ENCODE measurements at places on chromosomes 7 and 10.

- H3K27ac ChIP-seq: no peak overlapping the region
- H3K27me3 ChIP-seq: no peaks in the 10 kb centered on the region
- H3K36me3 ChIP-seq: peaks cover 27% of the 10 kb centered on the region
- H3K4me1 ChIP-seq: no peaks in the 10 kb centered on the region
- no peak for DNase-seq
Measured at GRCh38 chr10:126997801-126998590, 92.8 kb downstream of the DOCK1 start.

DNA sequence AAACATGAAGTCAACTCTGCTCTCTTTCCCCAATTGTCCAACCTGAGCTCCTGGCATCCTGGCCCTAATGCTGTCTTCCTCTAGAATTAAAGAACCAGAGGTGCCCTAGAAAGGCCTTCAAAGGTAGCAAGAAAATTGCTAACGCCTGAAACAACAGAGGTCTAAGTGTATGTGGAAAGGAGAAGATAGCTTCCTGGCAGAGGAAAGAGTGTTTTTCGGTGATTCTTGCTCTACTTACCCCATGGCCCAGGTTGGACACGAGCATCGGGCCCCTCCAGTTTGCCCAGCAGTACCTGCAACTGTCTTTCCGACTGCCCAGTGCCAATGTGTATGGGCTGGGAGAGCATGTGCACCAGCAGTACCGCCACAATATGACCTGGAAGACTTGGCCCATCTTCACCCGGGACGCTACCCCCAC is 22.2 kb downstream of the MGAM2 start:
- no peak for DNase-seq
- no peaks in the 10 kb centered on the region for H3K4me1 ChIP-seq
- H3K27me3 ChIP-seq: no peaks in the 10 kb centered on the region
- H3K36me3 ChIP-seq: no peaks in the 10 kb centered on the region

DNA sequence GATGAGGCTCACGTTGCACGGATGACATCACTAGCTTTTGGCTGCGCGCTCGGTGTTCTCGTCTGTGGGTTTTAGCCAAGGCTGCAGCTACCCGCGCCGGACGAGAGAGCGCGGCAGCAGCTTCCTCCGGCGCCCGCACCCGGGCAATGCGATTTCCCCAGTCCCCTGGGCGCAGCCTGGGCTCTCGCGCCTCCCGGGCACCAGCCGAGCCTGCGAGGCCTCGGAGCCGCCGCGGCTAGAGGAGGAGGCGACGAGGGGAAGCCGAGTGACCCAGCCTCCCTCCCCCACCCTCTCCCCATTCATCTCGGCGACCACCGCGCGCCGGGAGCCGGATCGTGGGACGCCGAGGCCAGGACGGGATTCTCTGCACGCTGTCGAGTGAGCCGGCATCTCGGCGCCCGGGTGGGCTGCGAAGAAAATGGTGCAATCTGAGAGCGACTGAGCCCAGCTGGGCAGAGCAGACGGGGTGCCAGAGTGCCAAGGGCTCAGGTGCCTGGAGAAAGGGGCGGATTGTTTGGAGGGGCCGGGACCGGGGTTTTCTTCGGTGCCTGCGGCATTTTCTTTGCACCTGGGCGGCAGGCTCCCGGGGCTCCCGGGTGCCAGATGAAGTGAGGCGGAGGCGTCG is 1.2 kb upstream of the TMEM178B start:
- DNase-seq: no peak
- peaks cover 36% of the 10 kb centered on the region for H3K4me1 ChIP-seq
- peaks cover 5% of the 10 kb centered on the region for H3K27me3 ChIP-seq
- no peak overlapping the region for H3K27ac ChIP-seq
- no peaks in the 10 kb centered on the region for H3K36me3 ChIP-seq
- peak overlapping the region; percentile 67 for H3K4me3 ChIP-seq

- no peak overlapping the region for H3K27ac ChIP-seq
- no peak for DNase-seq
- H3K4me3 ChIP-seq: no peak overlapping the region
- no peaks in the 10 kb centered on the region for H3K36me3 ChIP-seq
Measured at GRCh38 chr7:149317986-149318672, 56.1 kb downstream of the ZNF783 start.

DNA sequence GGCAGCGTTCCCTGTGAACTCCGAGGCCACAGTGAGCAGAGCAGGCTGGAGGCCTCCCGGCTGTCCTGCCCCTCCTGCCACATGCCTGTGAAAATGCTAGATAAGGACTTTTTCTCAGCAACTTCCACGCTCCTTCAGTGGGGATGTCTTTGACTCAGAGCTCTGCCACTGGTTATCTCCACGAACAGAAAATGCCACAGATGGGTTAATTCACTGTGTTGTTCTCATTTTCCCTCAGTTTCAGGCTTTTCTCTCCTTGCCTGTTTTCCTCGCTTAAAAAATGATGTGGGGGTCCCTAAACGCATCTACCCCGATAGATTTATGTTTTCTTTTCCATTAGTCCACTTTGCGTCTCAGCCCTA is 51.3 kb downstream of the IKZF1 start:
- no peak overlapping the region for H3K4me3 ChIP-seq
- H3K36me3 ChIP-seq: no peaks in the 10 kb centered on the region
- H3K4me1 ChIP-seq: no peaks in the 10 kb centered on the region
- no peaks in the 10 kb centered on the region for H3K27me3 ChIP-seq

- peaks cover 13% of the 10 kb centered on the region for H3K4me1 ChIP-seq
- no peaks in the 10 kb centered on the region for H3K27me3 ChIP-seq
- H3K36me3 ChIP-seq: no peaks in the 10 kb centered on the region
Measured at GRCh38 chr7:100483090-100483721, 521 bp upstream of the NYAP1 start.

GRCh38 chr10:22784668-22785067 is 70.3 kb upstream of the PIP4K2A start:
- H3K27me3 ChIP-seq: no peaks in the 10 kb centered on the region
- H3K27ac ChIP-seq: no peak overlapping the region
- no peak overlapping the region for H3K4me3 ChIP-seq
- no peaks in the 10 kb centered on the region for H3K36me3 ChIP-seq
- H3K4me1 ChIP-seq: no peaks in the 10 kb centered on the region

DNA sequence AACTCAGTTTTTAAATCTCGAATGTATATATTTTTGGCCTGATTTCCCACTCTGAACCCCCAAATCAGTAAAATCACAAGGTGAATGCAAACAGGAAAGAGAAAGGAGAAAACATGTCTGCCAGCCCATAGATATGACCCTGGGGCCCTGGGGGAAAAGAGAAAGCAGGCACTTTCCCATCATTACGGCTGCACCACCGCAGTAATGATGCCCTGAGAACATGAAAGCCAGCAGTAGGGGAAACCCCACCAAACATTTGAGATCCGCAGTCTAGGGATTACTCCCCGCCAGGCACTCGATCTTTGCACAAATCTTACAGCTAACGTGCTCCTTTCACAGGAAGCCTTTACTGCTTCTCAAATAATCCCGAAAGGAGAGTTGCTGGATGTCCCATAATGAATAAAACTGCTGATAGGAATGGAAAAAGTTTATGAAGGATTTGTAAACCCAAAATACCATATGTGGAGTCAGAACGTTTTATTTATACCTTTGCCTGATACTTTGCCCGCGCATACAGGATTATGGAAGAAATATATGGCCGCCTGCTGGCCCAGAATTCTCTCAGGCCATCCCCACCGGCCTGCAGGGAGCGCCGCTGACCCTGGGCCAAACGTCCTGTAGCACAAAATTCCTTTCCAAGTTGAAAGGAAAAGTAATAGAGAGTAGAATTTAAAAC is 180.0 kb upstream of the INHBA start:
- no peak overlapping the region for H3K27ac ChIP-seq
- H3K4me1 ChIP-seq: peaks cover 10% of the 10 kb centered on the region
- no peak for DNase-seq
- H3K27me3 ChIP-seq: no peaks in the 10 kb centered on the region
- H3K4me3 ChIP-seq: no peak overlapping the region
- no peaks in the 10 kb centered on the region for H3K36me3 ChIP-seq

DNA sequence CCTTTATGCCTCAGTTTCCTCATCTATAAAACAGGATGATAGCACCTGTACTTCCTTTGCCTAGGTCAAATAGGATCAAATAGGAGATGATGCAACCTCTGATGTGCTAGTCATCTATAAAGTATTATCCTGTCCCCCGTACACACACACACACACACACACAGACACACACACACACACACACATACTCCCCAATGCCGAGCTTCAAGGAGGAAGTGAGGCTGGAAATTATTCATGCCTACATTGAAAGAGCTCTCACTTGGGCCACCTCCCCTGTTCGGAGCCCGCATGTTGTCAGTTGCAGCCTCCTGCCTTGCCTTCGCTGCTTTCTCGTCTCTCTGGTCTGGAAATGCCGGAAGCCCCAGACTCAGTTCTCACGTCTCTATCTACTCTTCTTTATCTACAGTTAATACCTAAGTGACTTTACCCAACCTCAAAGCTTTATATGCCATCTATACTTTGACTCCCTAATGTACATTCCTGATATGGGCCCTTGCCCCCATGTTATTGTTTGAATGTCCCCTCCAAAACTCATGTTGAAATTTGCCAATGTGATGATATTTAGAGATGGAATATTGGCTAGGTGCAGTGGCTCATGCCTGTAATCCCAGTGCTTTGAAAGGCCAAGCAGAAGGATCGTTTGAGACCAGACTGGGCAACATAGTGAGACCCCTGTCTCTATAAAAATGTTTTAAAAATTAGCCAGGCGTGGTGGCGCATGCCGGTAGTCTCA is 6.9 kb upstream of the UBE2H start:
- H3K36me3 ChIP-seq: no peaks in the 10 kb centered on the region
- DNase-seq: no peak
- H3K4me3 ChIP-seq: no peak overlapping the region

DNA sequence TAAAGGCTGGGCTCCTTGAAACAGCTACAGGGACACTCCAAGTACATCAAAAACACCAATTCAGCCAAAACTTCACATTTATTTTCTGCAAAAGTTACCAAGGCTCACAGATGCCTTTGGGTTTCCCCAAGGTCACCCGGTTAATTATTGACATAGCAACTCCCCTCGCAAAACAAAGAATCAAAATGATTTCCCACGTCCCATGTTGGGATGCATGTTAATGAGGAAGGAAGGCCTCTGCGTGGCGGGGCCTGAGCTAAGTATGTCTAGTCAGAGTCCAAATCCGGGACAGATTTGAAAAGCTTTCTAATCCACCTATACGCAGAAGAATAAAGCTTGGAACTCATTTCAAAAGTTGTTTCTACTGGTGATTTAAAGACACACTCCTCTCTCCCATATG is 535 bp upstream of the TMEM72 start:
- no peaks in the 10 kb centered on the region for H3K4me1 ChIP-seq
- DNase-seq: no peak
- no peaks in the 10 kb centered on the region for H3K36me3 ChIP-seq
- no peaks in the 10 kb centered on the region for H3K27me3 ChIP-seq

- H3K27me3 ChIP-seq: no peaks in the 10 kb centered on the region
- H3K4me1 ChIP-seq: no peaks in the 10 kb centered on the region
- H3K4me3 ChIP-seq: no peak overlapping the region
- no peaks in the 10 kb centered on the region for H3K36me3 ChIP-seq
- H3K27ac ChIP-seq: no peak overlapping the region
Measured at GRCh38 chr7:123230147-123230546, 30.4 kb upstream of the SLC13A1 start.

DNA sequence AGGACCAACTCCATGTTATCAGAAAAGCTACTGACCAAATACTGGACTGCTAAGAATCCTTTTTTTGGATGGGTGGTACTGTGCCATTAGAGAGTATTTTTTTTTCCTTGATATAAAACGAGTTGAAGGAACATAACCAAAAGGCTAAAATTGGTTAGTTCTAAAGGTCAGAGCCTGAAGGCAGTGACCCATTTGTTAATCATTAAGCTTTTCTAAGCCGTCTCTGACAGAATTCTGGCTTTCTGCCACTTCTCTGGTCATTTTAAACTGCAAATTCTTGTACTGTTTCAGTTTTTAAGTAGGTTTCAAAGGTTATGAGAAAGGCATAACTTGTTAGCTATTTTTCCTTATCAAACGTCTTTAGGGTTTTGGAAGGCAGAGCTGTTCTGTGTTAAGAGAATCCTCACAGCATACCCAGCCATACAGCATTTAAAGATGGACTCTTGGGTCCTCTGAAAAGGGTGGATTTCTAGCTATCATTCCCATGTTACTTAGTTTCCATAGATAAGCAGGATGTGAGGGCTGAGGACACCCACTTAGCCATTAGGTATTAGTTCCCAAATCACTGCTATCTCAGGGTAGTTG is 196.8 kb downstream of the RNLS start:
- DNase-seq: no peak
- peak overlapping the region; percentile 67 for H3K4me3 ChIP-seq
- no peaks in the 10 kb centered on the region for H3K36me3 ChIP-seq
- H3K27ac ChIP-seq: peak overlapping the region; percentile 31
- peaks cover 11% of the 10 kb centered on the region for H3K4me1 ChIP-seq

DNA sequence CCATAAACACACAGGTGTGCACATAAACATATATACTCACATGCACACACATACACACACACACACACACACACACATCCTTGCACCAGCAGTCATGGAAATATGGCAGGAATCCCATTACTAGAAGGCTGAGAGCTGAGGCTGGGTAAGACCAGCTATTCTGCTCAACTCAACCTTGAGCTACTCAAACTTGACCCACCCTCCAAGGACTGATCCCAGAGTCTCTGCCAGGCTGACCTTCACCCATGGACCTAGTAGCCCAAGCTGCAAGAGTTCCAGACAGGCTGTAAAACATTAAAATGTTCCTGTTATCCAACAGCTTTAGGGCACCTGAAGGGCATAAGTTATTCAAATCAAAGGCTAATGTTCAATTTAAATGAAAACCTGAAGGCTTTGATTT is 134.6 kb downstream of the FRMD4A start:
- H3K36me3 ChIP-seq: no peaks in the 10 kb centered on the region
- no peaks in the 10 kb centered on the region for H3K27me3 ChIP-seq
- H3K4me1 ChIP-seq: no peaks in the 10 kb centered on the region
- H3K4me3 ChIP-seq: no peak overlapping the region

DNA sequence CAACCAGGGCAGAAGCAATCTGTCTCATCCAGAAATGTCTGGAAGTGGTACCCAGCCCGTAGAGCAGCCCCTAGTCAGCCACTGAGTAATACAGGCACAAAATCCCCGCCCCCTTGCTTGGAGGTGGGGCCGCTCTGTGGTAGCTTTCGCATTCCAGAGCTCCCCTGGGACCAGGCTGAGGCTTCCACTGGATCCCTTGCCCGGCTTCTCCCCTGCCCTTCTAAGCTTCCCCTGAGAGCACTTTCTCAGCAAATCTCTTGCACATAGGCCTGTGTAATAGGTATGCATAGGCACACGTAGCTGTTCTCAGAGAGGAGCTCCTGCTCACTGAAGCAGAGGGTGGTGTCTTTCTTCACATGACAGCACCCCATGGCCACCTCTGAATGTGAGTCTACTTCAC is 144.2 kb downstream of the BMS1 start:
- H3K27ac ChIP-seq: no peak overlapping the region
- H3K36me3 ChIP-seq: no peaks in the 10 kb centered on the region
- H3K27me3 ChIP-seq: no peaks in the 10 kb centered on the region
- H3K4me3 ChIP-seq: no peak overlapping the region
- H3K4me1 ChIP-seq: no peaks in the 10 kb centered on the region

- peaks cover 29% of the 10 kb centered on the region for H3K27me3 ChIP-seq
- H3K4me3 ChIP-seq: peak within 1 kb of the TSS; percentile 58
- no peak within 1 kb of the TSS for H3K27ac ChIP-seq
- DNase-seq: no peak
- H3K36me3 ChIP-seq: no peaks in the 10 kb centered on the region
Measured at GRCh38 chr7:1669954-1670893, at the start of gene ELFN1. Gene ELFN1, plus strand, starts transcription at chr7:1670277. Its CDS starts 74,320 bp downstream, at chr7:1744597.

- no peaks in the 10 kb centered on the region for H3K27me3 ChIP-seq
- H3K4me3 ChIP-seq: no peak overlapping the region
- peaks cover 54% of the 10 kb centered on the region for H3K36me3 ChIP-seq
- H3K4me1 ChIP-seq: no peaks in the 10 kb centered on the region
- no peak overlapping the region for H3K27ac ChIP-seq
Measured at GRCh38 chr10:1107679-1108078, 51.5 kb downstream of the WDR37 start.

GRCh38 chr10:72244573-72245038 is 28.5 kb upstream of the ASCC1 start:
- H3K36me3 ChIP-seq: no peaks in the 10 kb centered on the region
- H3K4me3 ChIP-seq: no peak overlapping the region
- DNase-seq: no peak
- no peaks in the 10 kb centered on the region for H3K27me3 ChIP-seq

Data from thoracic aorta (tissue), 2 donors.